Stimulated activated effector memory CD8-positive, alpha-beta T cell treated with anti-CD3 and anti-CD28 coated beads, Interleukin-12 subunit alpha, Interleukin-12 subunit beta, amount 100 ng/mL, for 72 hours (primary cell): ENCODE measurements at places on chromosomes 3 and 15.

DNA sequence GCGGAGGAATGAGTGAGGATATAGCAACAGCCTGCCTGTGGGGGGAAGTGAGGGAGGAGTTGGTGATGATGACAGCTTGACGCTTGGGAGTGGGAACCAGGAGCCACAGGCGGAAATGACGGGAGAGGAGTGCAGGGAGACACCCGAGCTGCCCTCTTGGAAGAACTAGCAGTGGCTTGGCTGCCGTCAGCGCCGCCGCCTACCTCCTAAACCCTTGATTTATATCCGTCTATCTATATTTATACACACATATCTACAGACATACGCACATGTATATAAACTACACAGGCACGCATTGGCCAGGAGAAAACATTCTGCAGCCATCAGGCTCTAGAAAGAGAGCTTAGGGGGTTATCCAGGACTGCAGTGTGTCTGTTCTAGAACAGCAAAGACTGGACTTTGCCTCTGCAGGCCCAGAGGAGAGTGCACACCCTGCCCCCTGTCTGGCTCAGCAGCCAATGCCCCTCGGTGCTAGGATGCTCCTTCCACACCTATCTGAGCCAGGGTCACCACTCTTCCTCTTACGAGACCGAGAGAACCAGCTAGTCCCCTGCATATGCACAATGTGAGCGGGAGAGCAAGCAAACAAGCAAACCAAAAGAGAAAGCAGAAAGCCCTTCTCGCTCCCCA, 45.3 kb upstream of the MAGEF1 start:
- no peak for DNase-seq

DNA sequence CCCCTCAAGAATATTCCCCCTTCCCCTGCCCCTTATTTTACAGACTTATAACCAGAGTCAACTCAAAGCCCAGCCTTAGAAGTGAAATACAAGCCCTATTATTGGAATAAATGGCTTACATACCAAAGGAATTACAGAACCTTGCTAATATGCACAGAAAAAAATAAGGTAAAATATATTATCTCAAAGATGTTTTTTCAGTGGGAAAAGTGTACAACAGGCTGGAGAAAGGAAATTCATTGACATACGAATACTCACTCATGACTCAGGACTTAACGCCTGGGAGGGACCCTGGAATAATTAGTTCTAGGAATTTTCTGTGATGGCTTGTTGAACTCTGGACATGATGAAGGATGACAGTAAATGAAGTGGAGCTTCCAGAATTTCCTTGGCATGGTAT, 27.0 kb downstream of the ARL14 start:
- DNase-seq, result no peak

DNA sequence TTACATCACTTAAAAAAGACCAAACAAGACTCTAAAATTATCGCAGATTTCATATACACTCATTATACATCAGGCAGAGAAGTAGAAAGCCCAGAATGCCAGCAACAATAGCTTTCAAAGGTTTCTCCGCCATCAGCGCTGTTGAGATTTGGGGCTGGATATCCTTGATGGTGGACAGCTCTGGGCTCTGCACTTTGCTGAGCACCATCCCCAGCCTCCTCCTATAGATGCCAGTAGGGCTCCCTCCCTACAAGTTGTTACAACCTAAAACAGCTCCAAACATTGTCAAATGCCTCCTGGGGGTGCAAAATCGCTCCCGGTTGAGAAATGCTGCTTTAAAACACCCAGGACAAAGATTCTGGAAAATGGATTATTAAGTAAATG, 73.5 kb downstream of the ATP10A start:
- no peak for DNase-seq

DNA sequence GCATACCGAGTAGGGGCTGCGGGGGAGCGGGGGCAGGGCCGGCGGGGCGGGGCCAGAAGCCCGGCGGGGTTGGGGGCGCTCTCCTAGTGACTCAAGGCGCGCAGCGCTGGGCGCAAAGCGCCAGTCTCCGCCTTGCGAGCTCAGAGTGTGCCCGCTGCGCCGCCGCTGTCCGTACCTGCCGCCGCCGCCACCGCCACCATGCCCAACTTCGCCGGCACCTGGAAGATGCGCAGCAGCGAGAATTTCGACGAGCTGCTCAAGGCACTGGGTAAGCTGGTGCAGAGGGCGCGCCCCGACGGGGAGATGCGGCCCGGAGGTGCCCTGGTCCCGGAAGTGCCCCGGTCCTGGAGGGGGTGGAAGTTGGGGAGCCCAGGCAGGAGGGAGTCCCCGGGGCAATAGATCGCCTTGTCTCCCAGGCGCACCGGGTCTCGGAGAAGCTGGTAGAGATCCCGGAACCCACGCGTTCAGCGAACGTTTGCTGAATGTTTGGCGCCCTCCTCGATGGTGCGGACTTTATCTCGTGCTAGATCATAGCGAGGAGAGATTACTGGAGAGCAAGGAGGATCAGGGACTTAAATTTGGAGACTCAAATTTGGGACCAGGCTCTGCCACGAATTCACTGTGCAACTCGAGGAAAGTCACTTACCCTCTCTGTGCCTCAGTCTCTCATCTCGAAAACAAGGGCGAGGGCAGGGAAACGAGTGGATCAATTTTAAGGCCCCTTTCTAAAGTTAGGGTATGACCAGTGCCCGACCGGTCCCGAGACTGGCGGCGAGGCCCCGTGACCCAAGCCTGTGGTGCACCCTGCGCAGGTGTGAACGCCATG, at the start of gene CRABP1:
Gene CRABP1 (plus strand): TSS at position 123 of the 826 bp plus-strand sequence. CDS start 76 bp downstream, at position 199.
- no peak for DNase-seq

GRCh38 chr3:192130534-192131132, 596.7 kb downstream of the FGF12 start:
- DNase-seq, result no peak

- DNase-seq, result no peak
Measured at GRCh38 chr3:125179143-125179883, 33.2 kb downstream of the SLC12A8 start.

DNA sequence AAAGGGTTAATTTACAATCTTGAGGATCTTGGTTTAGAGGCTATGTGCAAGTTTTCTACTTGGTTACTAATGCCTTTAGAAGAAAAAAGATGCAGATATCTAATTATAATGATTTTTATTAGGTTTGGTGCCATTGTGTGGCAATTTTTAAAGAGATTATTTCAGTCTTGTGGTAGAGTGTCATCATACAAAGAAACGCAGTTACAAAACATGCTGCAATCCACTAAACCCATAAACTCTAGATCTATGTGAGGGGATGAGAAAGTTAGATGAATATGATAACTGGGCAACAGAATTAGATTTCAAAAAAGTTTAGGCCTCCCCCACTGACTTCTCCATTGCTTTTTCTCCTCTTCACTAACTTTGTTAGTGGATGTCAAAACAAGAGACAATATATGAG, 106.0 kb downstream of the ARPP21 start:
- DNase-seq, result no peak

DNA sequence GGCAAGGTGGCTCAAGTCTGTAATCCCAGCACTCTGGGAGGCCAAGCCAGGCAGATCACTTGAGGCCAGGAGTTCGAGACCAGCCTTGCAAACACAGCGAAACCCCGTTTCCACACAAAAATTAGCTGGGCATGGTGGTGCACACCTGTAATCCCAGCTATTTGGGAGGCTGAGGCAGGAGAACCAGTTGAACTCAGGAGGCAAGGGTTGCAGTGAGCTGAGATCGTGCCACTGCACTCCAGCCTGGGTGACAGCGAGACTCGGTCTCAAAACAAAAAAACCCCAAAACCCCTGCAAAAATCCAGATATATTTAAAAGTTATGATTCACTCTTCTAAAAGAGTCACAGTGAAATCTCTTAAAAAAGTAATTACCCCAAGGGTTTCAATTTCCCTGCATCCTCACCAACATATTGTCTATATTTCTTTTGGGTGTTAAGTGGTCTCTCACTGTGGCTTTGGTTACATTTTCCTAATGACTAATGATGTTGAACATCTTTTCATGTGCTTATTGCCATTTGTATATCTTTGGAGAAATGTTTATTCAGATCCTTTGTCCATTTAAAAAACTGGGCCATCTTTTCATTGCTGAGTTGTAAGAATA, 73.2 kb upstream of the UBP1 start:
- no peak for DNase-seq

DNA sequence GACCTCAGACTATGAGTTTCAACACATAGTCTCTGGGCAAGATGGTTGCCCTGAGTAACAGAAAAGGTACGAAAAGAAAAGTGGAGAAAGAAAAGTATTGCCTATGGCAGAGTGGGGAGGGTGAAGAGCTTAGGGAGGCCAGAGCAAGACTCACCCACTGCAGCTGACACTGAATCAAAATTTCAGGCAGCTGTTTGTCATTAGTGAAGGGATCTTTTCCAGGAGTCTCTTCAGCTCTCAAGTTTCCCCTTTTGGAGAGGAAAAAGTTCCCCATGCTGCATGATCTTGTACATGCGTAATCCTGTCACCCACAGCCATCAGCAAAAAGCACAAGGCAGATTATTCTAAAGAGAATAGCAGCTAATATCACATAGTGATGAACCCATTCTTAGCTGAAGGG, 616.9 kb upstream of the GBE1 start:
- DNase-seq, result no peak

GRCh38 chr15:48500595-48500994, 144.9 kb downstream of the FBN1 start:
- no peak for DNase-seq

DNA sequence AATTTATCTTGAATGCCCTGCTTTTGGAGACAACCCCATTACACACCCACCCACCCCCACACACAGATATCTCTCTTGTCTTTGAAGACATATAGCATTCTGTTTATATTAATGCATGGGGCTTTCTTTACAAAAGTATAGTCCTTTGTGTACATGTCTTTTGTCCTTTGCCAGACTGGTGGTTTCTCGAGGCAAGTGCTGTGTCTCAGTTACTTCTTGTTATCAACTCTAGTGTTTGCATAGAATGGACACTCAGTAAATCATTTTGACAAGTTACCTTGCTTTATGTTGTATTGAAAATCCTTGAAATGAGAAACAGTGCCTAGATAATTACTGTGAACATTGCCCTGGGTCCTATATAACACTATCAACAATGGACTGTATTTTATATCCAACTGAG, 33.9 kb downstream of the KBTBD8 start:
- DNase-seq, result no peak

GRCh38 chr3:64021922-64022321, 1.4 kb downstream of the PSMD6 start:
- DNase-seq, result no peak

DNA sequence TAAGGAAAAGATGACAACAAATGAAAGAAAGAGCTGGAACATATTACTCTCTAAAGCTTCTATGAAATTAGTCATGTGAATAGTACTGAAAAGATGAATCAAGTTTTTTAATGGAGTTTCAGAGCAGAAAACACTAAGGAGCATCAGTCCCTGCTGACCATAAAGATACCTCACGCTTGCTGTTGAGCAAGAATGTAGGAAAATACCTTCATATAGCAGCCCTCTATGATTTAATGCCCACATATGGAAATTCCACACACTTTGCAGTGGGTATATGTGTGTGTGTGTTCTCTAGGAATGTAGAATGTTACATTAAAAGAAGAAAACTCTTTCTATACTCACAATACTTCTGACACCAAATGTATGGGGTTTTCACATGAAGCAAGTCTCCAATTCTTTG, 355.0 kb downstream of the ERC2 start:
- no peak for DNase-seq

- no peak for DNase-seq
Measured at GRCh38 chr15:26873846-26874245, 7.0 kb downstream of the GABRA5 start.

- DNase-seq, result no peak
Measured at GRCh38 chr3:157123621-157124020, 36.3 kb downstream of the CCNL1 start.

- DNase-seq, result peak; percentile 13
Measured at GRCh38 chr3:170204023-170204472, 18.2 kb upstream of the PRKCI start.

DNA sequence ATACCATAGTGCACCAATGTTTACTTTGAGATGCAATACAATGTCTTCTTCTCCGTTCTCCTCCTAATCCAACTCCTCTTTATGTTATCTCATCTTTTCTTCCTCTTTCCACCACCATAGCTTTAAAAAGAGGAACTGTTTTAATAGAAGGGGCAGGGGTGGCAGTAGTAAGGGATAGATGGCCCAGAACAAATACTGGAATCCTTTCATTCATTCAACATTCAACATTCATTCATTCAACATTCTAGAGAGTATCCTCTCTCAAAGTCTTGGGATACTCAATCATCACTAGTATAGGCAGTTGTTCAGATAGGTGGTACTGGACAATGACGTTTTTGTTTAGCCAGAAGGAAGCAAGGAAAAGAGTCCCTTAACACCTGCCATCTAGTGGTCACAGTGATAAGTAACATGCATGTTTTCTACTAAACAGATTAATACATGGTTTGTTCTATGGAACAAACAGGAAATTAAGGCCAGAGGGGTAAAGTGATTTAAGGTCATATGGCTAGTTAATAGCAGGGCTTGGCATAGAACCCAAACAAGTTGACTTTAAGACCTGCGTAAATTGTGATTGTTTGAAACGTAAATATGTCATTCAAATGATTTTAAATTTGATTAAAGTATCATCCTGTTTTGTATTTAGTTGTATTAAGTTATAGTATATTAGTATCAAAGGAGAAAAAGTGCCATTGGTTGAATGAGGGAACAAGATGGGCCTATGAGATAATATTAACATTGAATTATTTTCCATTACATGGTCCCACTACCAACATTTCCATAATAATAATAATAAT, 26.9 kb upstream of the EHHADH start:
- DNase-seq, result no peak

GRCh38 chr3:132435911-132436425, 18.7 kb downstream of the DNAJC13 start:
- no peak for DNase-seq
